Activated T-helper 1 cell treated with Interleukin-2 at 50 U/mL for 16 hours (primary cell): ENCODE measurements at places on chromosomes 7 and 10.

DNA sequence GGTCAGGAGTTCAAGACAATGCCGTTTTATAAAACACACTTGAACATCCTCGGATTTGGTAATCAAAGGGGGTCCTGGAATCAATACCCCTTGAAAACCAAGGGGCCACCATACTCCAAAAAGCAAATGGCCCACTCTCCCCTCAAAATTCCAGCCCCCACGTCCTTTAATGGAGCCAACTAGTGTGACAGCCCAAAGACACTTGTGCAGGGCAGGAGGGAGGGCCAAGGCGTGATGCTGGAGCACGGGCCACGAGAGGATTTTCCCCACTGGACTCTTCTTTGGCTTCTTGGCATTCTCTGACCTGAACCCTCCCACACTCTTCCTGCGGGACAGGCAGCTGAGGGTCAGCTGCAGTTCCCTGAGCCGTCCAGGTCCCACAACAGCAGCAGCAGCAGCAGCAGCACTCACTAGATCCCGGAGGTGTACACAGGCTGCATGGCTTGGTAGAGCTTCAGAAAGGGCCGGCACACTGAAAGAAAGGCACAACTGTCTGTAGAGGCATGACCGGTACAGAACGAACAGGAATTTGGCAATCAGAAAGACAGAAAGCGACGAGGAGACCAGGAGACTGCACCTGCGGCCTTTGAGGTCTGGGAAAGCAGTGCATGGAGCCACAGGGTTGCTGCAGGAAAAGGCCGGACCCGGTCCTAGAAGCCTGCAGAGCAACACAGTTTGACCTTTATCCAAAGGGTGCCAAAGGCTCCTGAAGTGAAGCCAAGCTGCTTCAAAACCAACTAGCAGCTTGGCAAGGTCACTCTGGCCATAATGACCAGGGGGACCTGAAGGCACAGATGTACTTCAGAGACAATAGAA is 168.2 kb downstream of the TNS3 start:
- DNase-seq: no peak

DNA sequence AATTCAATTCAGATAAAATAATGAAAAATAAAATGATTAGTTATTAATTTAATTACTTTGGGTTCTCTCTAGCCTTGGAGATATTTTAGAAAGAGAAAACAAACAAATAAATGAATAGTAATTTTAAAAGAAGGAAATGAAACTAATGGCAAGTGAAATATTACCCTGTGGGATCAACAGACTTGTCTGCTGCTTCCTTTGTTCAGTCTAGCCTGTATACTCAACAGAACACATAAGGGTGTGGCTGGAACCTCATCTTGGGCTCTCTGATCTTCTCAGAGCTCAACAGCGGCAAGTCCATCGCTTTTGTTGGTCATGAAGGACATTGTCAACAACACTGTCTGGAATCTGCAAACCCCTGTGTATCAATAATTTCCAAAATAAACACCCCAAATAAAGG is 904.9 kb downstream of the IPMK start:
- DNase-seq: no peak

- no peak for DNase-seq
Observed at GRCh38 chr10:536371-536925, 153.0 kb downstream of the DIP2C start.

GRCh38 chr10:122864901-122865300 is 14.5 kb downstream of the FAM24B start:
- DNase-seq: no peak

DNA sequence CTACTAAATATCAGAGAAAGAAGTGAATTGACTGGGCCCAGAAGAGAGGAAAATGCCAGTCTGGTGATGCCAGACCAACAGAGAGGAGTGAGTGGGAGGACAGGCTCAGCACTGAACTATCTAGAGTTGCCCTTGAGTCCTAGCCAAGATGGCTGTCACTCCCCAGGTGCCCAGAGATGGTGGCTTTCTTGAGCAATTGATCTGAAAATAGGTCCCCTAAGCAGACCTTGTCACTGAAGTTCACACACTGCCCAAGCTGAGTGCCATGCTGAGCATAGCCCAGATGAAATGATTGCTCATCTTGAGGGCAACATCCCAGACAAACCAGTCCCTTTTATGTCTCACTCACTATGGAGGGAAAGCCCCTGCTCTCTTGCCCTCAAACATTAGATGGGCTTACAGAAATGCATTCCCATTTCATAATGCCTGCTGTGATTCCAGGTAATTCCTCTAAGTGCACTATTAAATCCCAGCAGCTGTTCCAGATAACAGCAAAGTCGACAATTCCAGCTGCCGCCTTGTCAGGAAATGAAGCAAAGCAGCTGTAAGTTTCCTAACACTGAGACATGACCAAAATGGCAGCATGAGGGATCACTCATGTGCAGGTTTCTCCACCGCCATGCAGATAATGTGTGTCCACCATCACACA is 329.4 kb downstream of the KCNMA1 start:
- DNase-seq: no peak

DNA sequence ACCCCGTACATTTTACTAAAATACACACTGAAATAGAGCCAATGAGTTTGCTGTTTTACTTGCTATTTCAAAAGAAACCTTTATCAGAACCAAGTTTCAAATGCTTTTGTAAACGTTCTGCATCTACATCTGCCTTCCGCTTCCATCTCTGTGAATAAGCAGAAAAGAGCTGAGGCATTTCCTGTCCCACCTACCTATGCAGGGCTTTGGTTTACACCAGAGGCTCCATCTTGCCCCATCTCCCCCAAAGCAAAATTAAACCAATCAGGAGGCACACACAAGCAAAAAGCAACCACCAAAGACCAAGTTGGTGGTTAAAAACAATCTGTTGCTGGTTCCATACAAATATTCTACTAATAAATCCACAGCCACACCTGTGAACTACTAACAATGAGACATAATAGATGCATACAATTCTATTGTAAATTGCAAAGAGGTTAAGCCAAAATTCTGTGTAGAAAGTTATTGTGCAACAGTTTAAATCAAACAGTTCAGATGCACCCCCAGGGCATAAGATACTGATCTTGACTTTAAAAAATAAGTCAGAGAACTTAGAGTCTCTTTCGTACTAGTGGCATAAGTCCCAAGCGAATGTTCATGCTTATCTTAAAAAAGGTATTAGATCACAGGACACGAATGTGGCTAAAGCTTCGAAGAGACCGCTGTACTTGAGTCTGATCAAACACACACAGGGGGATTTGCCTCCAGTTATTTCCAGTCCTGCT is 83.9 kb downstream of the FGFR2 start:
- no peak for DNase-seq

DNA sequence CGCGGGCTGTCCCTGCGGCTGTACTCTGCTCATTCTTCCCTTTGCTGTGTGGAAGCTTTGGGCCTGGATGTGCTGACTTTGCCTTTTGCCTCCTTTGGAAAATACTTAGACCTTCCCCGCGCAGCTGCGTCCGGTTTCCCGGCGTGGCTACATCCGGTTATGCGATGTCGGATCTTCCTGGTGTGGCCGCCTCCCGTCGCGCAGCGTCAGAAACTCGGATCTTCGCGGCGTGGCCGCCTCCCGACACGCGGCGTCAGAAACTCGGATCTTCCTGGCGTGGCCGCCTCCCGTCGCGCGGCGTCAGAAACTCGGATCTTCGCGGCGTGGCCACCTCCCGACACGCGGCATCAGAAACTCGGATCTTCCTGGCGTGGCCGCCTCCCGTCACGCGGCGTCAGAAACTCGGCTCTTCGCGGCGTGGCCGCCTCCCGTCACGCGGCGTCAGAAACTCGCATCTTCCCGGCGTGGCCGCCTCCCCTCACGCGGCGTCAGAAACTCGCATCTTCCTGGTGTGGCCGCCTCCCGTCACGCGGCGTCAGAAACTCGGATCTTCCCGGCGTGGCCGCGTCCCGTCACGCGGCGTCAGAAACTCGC is 50.2 kb upstream of the SUN1 start:
- no peak for DNase-seq

DNA sequence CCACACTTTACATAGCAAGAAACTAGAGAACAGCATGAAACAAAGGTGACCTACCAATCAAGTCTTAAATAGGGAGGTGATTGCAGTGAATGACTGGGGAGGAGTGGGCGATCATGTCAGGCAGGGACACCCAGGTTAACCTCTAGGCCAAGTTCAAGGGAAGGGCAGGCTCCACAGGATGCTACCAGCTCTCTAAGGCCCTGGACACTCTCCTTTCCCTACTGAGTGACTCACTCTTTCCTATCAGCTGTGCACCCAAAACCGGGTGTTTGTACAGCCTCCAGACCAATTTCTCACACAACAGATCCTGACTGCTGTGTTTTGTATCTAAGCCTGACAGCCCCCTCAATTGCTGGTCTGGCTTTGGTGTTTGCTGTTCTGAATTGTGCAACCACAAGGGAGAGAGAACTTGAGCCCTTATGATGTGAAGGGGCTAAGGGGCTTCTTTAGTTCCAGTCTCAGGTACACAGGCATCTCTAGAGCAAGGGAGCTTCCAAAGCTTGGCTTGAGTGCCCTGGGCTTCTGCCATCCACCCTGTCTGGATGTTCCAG is 107.8 kb downstream of the TBXAS1 start:
- DNase-seq: no peak

DNA sequence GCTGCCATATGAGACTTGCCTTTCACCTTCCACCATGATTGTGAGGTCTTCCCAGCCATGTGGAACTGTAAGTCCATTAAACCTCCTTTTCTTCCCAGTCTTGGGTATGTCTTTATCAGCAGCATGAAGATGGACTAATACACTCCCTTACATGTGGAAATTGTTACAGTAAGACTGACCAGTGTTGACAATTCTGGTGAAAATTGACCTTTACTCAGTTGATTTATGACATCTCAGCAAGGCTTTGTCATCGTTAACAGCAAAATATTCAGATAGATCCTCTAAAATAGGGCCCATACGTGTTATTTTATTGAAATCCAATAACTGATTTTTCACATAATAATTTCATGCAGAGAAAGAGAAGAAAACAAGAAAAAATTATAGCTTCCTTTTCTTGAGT is 377.9 kb upstream of the SEMA3C start:
- DNase-seq: no peak

DNA sequence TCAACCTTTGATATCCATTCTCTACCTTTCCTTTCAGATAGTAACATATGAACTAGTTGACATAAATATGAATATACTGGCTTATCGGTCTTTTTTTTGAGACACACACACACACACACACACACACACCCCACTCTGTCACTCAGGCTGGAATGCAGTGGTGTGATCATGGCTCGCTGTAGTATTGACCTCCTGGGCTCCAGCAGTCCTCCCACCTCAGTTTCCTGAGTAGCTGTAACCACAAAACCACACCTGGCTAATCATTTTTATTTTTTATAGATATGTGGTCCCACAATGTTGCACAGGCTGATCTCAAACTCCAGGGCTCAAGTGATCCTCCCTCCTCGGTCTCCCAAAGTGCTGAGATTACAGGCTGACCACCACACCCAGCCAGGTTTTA is 14.2 kb upstream of the NT5C3A start:
- no peak for DNase-seq

DNA sequence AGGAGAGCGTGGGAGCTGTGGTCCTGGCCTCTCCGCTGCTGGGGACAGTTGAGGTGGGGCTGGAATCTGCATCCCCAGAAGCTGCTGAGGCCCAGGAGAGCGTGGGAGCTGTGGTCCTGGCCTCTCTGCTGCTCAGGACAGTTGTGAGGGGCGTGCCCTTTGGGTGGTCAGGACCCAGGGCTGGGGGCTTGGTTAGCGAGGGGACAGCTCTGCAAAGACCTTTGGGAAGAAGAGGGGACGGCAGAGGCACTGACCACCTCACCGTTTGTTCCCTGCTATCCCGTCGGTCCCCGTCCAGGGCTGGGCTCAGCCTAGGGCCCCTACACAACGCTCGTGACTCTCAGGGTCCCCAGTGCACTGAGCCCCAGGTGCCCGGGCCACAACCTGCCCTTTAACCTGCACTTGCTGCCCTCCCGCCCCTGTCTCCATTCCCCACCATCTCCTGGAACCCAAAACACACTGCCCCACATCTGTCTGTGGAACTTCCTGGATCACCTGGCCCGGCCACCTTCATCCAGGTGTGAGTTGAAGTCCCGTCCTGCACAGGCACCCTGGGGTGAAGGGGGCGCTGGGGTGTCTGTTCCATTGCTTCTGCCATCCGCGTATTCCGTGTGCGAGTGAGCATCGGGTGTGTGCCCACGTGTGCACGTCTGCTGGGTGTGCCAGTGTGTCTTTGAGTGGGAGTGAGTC is 14.1 kb downstream of the FOXL3 start:
- DNase-seq: no peak

- no peak for DNase-seq
Observed at GRCh38 chr7:36013246-36014014, 139.6 kb upstream of the EEPD1 start.
